Adrenal gland (tissue), 19 donors: ENCODE measurements at places on chromosomes 5 and 9. TPM values are rescaled to one million over a fixed set of nuclear protein-coding genes. Genes with fewer than 3 reads are reported as not detected.

GRCh38 chr9:136943291-136944211 lies 987 bp downstream of the FBXW5 start:
- H3K27ac ChIP-seq, result peak overlapping the region; percentile 99
- DNase-seq, result peak; percentile 48
- peaks cover 40% of the 10 kb centered on the region for H3K36me3 ChIP-seq
- H3K4me3 ChIP-seq, result peak overlapping the region; percentile 100

GRCh38 chr5:372996-373709 lies 51.6 kb downstream of the AHRR start:
- H3K36me3 ChIP-seq, result no peaks in the 10 kb centered on the region
- no peak overlapping the region for H3K27ac ChIP-seq
- H3K27me3 ChIP-seq, result no peaks in the 10 kb centered on the region
- DNase-seq, result no peak

GRCh38 chr9:91795598-91796241 lies 154.3 kb downstream of the ROR2 start:
- H3K27me3 ChIP-seq, result no peaks in the 10 kb centered on the region
- H3K36me3 ChIP-seq, result no peaks in the 10 kb centered on the region
- H3K4me3 ChIP-seq, result no peak overlapping the region
- no peak for DNase-seq
- H3K4me1 ChIP-seq, result no peaks in the 10 kb centered on the region

- no peaks in the 10 kb centered on the region for H3K36me3 ChIP-seq
- no peak overlapping the region for H3K27ac ChIP-seq
- no peak overlapping the region for H3K4me3 ChIP-seq
- no peak for DNase-seq
- H3K4me1 ChIP-seq, result no peaks in the 10 kb centered on the region
These were observed 84.1 kb upstream of the MEGF10 start for GRCh38 chr5:127206320-127207113.

Gene MCIDAS
- not detected for total RNA-seq

GRCh38 chr5:15304066-15304731 lies 195.8 kb upstream of the FBXL7 start:
- no peaks in the 10 kb centered on the region for H3K36me3 ChIP-seq
- H3K4me3 ChIP-seq, result no peak overlapping the region
- H3K27ac ChIP-seq, result no peak overlapping the region
- H3K4me1 ChIP-seq, result no peaks in the 10 kb centered on the region

GRCh38 chr9:35575478-35575877 lies 29.6 kb upstream of the TESK1 start:
- H3K4me3 ChIP-seq, result no peak overlapping the region
- no peaks in the 10 kb centered on the region for H3K27me3 ChIP-seq
- peaks cover 8% of the 10 kb centered on the region for H3K4me1 ChIP-seq
- H3K27ac ChIP-seq, result no peak overlapping the region

DNA sequence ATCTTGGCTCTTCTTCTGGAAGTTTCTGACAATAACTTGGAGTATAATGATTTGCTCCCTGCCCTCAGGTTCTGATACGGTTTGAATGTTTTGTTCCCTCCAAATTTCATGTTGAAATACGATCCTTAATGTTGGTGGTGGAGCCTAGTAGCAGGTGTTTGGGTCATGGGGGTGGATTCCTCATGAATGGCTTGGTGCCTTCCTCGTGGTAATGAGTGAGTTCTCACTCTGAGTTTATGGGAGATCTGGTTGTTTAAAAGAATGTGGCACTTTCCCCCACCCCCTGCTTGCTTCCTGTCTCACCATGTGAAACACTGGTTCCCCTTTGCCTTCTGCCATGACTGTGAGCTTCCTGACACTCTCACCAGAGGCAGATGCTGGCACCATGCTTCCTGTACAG lies 103.0 kb upstream of the OSMR start:
- H3K4me3 ChIP-seq, result no peak overlapping the region
- DNase-seq, result no peak
- no peaks in the 10 kb centered on the region for H3K27me3 ChIP-seq
- H3K27ac ChIP-seq, result no peak overlapping the region
- H3K36me3 ChIP-seq, result no peaks in the 10 kb centered on the region
- H3K4me1 ChIP-seq, result no peaks in the 10 kb centered on the region

Gene TPM2
- 654 TPM for total RNA-seq

- H3K4me3 ChIP-seq, result no peak overlapping the region
- H3K36me3 ChIP-seq, result no peaks in the 10 kb centered on the region
- DNase-seq, result no peak
- peaks cover 11% of the 10 kb centered on the region for H3K4me1 ChIP-seq
These were observed 93.4 kb downstream of the NRG2 start for GRCh38 chr5:139949710-139950109.

DNA sequence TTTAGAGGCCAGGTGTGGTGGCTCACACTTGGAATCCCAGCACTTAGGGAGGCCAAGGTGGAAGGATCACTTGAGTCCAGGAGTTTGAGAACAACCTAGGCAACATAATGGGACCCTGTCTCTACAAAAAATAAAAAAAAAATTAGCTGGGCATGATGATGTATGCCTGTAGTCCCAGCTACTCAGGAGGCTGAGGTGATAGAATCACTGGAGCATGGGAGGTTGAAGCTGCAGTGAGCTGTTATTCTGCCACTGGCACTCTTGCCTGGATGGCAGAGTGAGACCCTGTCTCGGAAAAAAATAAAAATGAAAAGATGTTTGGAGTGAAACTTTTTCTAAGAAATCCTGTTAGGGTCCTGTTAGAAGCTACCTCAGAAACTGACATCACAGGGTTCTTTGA lies 24.2 kb downstream of the OCLN start:
- H3K36me3 ChIP-seq, result no peaks in the 10 kb centered on the region
- no peak overlapping the region for H3K4me3 ChIP-seq
- no peak for DNase-seq
- no peaks in the 10 kb centered on the region for H3K27me3 ChIP-seq
- H3K27ac ChIP-seq, result no peak overlapping the region
